ENCODE measurements at places on chromosomes 7 and 10.

DNA sequence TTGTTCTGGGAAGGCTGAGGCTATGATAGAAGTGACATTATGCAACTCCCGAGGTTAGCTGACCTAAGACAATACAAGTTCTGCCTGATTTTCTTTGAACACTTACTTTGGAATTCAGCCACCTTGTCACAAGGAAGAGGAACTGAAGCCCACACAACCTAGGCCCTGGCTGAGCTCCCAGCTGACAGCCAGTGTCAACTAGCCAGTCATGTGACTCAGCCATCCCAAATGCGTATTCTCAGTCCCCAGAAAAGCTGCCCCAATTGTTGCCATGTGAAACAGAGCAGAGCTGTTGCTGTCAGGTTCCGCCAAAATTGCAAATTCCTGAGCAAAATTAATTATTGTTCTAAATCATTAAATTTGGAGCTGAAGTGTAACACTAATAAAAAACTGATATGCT is 1010.0 kb downstream of the XPNPEP1 start:
- no peak for DNase-seq

DNA sequence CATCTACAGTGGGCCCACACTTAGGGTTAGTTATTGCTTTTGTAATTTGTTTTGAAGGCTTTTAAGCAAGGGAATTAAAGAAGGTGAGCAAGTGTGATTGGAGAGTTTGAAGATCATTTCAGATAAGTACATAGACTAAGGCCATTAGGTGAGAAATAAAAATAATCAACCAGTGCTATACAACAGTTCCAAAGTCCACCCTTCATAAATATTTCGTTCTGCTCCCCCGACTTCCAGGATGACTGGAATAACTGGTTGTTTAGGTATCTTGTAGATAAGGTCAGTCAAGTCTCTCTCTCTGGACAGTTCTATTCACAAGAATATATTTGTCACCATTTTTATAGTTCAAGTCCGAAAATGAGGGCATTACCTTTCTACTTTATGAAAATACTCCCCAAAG is 98.0 kb upstream of the MBL2 start:
- no peak for DNase-seq

DNA sequence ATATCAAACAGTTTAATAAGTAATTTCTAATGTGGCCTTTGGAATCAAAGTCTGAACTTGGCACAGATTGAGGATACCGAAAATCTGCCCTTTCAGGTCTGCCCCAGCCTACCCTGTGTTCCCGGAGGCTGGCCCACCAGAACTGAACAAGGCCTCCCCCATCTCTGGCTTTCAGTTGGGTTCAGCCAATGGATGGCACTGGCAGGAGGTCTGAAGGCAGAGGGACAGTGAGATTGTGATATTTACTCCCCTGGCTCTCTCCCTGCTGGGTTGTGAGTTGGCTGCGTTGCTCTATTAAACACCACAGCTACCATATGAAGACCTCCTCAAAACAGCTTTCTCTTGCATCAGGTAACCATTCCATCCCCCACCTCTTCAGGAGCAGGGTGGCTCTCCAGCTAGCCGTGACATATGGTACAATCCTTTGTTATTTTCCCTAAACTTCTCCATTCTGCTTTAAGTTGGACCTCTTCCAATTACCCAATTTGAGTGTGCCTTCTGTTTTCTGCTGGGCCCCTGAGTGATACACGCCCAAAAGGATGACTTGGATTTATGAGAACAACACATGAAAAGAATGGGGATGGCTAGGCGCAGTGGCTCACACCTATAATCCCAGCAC is 28.1 kb downstream of the DNMBP start:
- DNase-seq, result no peak

GRCh38 chr7:56121440-56121839 is 5.2 kb upstream of the NUPR2 start:
- no peak for DNase-seq

DNA sequence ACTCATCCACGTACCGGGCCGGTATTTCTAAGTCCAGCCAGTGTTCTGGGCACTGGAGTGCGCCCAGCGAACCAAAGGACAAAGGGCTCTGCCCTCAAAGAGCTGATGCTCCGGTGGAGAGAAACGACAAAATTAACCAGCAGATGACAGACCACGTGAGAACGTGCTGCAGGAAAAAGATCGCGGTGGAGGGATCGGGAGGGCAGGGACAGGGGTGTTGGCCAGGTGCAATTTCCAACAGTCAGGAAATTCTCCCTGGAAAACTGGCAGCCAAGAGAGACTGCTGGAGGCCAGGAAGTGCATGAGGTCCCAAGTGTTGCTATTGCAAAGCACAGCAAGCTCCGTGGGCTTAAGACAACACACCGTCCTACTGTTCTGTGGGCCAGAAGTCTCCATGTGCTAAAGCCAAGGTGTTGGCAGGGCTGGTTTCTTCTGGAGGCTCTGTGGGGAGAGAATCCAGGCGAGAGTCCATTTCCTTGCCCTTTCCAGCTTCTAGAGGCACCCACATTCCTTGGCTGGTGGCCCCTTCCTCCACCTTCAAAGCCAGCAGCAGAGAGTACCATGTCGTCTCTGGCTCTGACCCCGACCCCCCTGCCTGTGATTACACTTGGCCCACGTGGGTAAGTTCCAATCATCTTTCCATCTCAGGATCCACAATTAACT is 21.3 kb upstream of the AMZ1 start:
- no peak for DNase-seq

GRCh38 chr7:66206119-66206933 is 1.2 kb downstream of the TPST1 start:
- no peak for DNase-seq

- no peak for DNase-seq
Measured at GRCh38 chr10:71635251-71635866, 84.2 kb downstream of the C10orf105 start.

GRCh38 chr7:143490717-143491306 is 13.1 kb downstream of the TAS2R41 start:
- no peak for DNase-seq

- DNase-seq, result no peak
Measured at GRCh38 chr7:36217961-36218284, 64.9 kb downstream of the EEPD1 start.

DNA sequence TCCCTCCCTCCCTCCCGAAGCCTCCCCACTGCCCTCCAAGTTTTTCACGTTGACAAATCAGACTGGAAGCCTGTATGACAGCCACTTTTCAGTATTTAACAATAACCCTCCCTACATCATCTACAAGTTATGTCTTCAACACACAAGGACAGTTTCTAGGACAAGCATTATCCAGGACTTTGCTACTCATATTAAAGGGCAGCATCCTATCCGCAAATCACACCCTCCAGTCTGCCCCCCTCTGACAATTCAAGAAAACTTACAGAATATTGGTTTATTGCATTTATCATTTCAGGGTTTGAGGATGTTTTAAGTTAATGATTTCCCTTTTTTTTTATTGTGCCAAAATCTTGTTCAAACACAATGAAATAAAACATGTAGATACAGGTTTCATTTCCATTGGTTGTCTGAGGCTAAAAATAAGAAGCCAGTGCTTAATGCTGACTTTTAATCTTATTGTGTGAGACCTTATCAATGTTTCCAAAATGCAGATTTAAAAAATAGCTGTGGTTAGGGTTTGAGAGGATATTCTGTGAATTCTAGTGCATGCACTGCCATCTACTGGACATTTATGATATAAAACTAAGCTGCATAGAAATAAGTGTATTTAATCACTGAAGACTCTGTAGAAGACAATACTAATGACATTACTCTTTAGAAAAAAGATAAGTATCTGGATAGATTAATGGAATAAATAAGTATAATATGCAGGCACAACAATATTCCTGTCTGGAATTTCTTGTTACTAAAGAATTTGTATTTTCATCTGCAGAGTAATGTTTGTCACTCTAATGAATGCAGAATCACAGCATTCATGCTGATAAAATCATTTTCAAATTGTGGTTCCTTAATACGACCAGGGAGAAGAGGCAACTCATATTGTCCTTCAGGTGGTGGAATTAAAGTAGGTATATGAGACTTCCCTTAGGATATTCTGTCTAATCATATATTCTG is 64.1 kb downstream of the CAV1 start:
- no peak for DNase-seq

- no peak for DNase-seq
Measured at GRCh38 chr10:120987359-120987758, 136.2 kb downstream of the WDR11 start.

GRCh38 chr10:110093722-110094121 is 85.9 kb downstream of the ADD3 start:
- DNase-seq, result no peak

DNA sequence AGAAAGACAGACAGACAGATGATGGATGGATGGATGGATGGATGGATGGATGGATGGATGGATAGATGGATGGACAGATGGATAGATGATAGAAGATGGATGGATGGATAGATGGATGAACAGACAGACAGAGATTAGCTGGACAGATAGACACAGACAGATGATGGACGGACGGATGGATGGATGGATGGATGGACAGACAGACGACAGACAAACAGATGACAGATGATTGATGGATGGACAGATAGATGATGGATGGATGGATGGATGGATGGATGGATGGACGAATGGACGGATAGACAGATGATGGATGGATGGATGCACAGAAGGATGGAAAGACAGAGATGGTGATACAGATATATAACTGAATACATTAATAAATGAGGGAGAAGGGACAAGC is 190.9 kb upstream of the CALN1 start:
- no peak for DNase-seq

- no peak for DNase-seq
Measured at GRCh38 chr7:140661124-140661523, 11.6 kb upstream of the ADCK2 start.

GRCh38 chr7:20651960-20652544 is 36.6 kb downstream of the ABCB5 start:
- no peak for DNase-seq

DNA sequence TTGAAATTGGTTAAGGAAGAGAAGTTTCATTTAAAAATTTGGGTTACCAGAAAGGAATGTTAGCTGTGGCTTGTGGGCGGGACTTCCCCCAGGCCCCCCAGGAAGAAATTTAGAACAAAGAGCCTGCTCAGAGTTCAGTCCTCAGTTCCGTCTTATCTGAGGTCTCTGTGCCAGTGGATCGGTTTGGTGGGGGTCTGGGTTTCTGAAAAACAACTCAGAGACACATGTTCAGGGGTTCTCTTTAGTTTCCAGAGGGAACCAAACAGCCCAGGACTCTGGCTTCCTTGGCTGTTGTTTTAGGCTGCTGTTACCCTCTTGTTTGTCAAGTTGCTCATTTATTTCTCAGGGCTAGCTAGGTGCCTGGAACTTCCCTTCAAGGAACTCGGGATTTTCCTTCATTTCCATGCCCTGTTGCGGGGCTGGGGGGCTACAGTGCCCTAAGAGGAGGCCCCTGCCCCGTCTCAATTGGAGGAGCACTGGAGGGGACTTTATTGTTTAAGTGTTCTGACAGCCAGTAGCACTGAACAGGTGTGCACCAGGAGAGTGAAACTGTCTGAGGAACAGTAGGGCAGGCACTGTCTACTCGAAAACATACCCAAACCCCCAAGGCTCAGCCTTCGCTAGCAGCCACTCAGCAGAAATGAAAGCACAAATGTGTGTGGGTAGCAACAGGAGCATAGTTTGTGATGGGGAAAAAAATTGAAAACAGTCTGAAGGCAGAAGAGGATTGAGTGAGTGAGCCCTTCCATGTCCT is 59.9 kb downstream of the ALOX5 start:
- DNase-seq, result no peak
